ENCODE measurements at places on chromosomes 4 and X. TPM values are rescaled to one million over a fixed set of nuclear protein-coding genes. Genes with fewer than 3 reads are reported as not detected.

P2RY4 gene
- not detected for total RNA-seq

IBSP gene
- total RNA-seq = not detected

GYPE gene
- total RNA-seq = 0.15 TPM

EGFL6 gene
- total RNA-seq = not detected

ARHGAP24 gene
- total RNA-seq = 17.4 TPM

TMEM271 gene
- not detected for total RNA-seq

MMRN1 gene
- total RNA-seq = not detected

MAGEA6 gene
- 0.57 TPM for total RNA-seq

GRCh38 chrX:352582-353314 lies 34.0 kb downstream of the PPP2R3B start:
- H3K27ac ChIP-seq = no peak overlapping the region
- no peak overlapping the region for H3K4me3 ChIP-seq
- no peaks in the 10 kb centered on the region for H3K4me1 ChIP-seq
- H3K27me3 ChIP-seq = no peaks in the 10 kb centered on the region
- DNase-seq = no peak

GRCh38 chrX:34716302-34716701 lies 59.2 kb upstream of the TMEM47 start:
- no peak overlapping the region for H3K4me3 ChIP-seq
- no peaks in the 10 kb centered on the region for H3K36me3 ChIP-seq
- H3K4me1 ChIP-seq = no peaks in the 10 kb centered on the region
- H3K27me3 ChIP-seq = no peaks in the 10 kb centered on the region
- no peak overlapping the region for H3K27ac ChIP-seq
- no peak for DNase-seq

- H3K36me3 ChIP-seq = no peaks in the 10 kb centered on the region
- DNase-seq = no peak
- H3K27ac ChIP-seq = no peak within 1 kb of the TSS
- H3K27me3 ChIP-seq = no peaks in the 10 kb centered on the region
- H3K4me3 ChIP-seq = no peak within 1 kb of the TSS
Measured at GRCh38 chr4:24794916-24795665, at the start of gene SOD3. SOD3 (plus strand) TSS chr4:24795573; CDS start chr4:24799522, 3,949 bp downstream.

- H3K27ac ChIP-seq = no peak overlapping the region
- no peaks in the 10 kb centered on the region for H3K36me3 ChIP-seq
- no peak overlapping the region for H3K4me3 ChIP-seq
Measured at GRCh38 chrX:96619588-96619987, 65.1 kb upstream of the DIAPH2 start.

GRCh38 chrX:39936886-39937770 lies 160.6 kb downstream of the BCOR start:
- H3K4me3 ChIP-seq = no peak overlapping the region
- H3K4me1 ChIP-seq = no peaks in the 10 kb centered on the region
- no peaks in the 10 kb centered on the region for H3K27me3 ChIP-seq
- no peak overlapping the region for H3K27ac ChIP-seq

DNA sequence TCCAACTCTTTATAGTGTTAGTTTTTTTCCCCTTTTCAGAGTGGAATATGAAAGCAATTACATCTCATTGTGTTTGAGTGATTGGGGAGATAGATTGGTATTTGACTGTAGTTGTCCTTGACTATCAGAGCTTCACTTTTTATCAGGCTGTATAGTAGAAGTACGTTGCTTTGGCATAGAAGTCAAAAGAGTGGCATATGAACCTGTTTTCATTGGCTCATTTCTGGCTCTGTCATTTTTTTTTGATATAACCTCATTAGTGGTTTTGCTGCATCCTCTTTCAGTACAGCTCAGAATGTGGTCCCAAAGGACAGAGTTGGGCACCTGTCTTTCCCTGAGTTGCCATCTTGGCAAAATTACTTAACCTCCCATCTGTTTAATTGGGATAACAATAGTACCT lies 1.4 kb downstream of the TMA16 start:
- H3K27me3 ChIP-seq = no peaks in the 10 kb centered on the region
- H3K4me3 ChIP-seq = peak overlapping the region; percentile 83
- DNase-seq = no peak
- peak overlapping the region; percentile 95 for H3K27ac ChIP-seq

GRCh38 chr4:41611881-41612871 lies 74.2 kb downstream of the LIMCH1 start:
- H3K27me3 ChIP-seq = peaks cover 3% of the 10 kb centered on the region
- H3K4me1 ChIP-seq = no peaks in the 10 kb centered on the region
- no peak overlapping the region for H3K4me3 ChIP-seq
- DNase-seq = no peak

DNA sequence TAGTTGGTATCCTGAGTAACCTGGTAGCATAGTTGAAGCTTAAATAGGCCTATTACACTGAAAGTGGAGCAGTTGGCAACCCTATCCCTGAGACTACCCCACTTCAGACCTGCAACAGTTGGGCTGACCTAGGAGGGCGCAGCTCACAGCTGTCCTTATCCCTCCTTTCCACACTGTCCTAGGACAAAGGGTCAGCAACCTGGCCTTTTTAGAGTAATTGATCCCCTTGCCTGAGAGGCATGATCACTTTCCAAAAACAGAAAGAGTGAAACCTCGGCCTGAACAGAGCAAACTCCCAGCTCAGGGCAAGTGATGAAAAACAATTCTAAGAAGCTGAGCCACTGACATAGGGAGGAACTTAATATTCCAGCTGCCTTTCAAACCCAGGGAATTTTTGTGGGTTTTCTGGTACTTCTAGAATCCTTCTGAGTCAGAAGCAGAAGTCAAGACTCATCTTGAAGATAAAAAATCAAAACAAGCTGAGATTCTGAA lies 94.9 kb upstream of the MYOZ2 start:
- H3K36me3 ChIP-seq = no peaks in the 10 kb centered on the region
- H3K27me3 ChIP-seq = no peaks in the 10 kb centered on the region
- DNase-seq = no peak
- no peak overlapping the region for H3K4me3 ChIP-seq
- H3K4me1 ChIP-seq = no peaks in the 10 kb centered on the region
- no peak overlapping the region for H3K27ac ChIP-seq

DNA sequence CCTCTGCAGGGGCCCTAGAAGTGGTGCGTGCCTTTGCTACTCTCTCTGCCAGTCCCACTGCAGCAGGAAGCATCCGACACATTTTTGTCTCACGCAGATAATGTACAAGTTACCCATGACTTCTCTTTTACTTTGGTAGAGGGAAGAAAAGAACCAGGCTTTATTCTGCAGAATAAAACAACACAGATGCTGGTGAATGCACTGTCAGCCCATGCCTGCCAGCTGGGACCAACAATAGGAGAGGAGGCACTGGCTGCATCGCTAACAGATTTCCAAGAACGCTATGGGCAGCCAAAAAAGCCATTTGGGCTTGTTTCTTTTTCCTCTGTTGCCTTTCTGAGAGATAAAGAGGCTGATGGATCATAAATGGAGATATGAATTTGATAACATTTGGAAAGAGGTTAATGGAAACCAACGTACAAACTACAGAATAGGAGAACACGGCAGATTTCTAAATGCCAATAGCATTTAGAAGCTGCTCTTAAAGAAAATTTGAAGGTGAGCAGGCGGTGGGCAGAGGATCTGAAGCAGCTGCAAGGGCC lies 47.5 kb upstream of the IGFBP7 start:
- H3K36me3 ChIP-seq = no peaks in the 10 kb centered on the region
- no peak overlapping the region for H3K4me3 ChIP-seq
- H3K27me3 ChIP-seq = no peaks in the 10 kb centered on the region
- H3K4me1 ChIP-seq = no peaks in the 10 kb centered on the region
- H3K27ac ChIP-seq = no peak overlapping the region

GRCh38 chr4:24798036-24798610 lies 2.8 kb downstream of the SOD3 start:
- H3K4me1 ChIP-seq = no peaks in the 10 kb centered on the region
- no peaks in the 10 kb centered on the region for H3K27me3 ChIP-seq
- no peak for DNase-seq
- H3K36me3 ChIP-seq = no peaks in the 10 kb centered on the region

DNA sequence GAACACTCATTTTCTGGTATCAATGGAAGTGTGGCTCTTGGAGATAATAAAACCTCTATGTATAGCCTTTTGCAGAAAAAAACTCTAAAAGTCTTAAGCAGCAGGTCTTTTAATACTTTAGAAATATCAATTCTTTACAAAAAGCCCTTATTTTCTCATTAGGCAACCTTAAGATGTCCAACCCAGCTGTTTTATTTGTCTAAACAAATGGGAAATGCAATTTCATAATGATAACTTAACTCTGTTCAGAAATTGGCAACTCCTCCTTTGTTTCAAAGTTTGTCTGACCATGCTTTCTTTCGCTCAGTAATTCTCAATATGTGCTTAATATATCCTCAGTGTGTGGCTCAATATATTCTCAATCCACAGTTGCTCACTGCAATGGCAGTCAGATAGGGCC lies 196.5 kb upstream of the VEGFC start:
- DNase-seq = no peak
- H3K27me3 ChIP-seq = no peaks in the 10 kb centered on the region
- H3K36me3 ChIP-seq = no peaks in the 10 kb centered on the region
- H3K4me1 ChIP-seq = no peaks in the 10 kb centered on the region
- no peak overlapping the region for H3K4me3 ChIP-seq

DNA sequence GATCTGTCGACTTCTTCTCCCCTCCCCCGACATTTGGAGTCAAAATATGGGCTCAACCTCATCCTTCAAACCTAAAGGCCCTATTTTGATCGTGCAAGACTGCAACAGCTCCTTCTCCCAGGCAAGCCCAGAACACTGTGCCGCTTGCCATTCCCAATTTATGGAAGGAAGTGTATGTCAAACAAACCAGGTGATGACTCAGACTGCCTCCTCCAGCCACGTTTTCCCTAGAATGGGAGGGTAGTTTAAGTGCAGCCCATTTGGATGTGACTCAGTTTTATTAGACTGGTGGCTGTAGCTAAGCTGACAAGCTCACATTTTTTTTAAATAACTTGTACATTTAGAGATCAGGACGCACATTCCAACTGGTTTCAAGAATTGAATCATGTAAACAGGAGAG lies 570.4 kb upstream of the DIPK2B start:
- H3K4me3 ChIP-seq = peak overlapping the region; percentile 54
- H3K27ac ChIP-seq = peak overlapping the region; percentile 94
- peak; percentile 89 for DNase-seq
- no peaks in the 10 kb centered on the region for H3K36me3 ChIP-seq

DNA sequence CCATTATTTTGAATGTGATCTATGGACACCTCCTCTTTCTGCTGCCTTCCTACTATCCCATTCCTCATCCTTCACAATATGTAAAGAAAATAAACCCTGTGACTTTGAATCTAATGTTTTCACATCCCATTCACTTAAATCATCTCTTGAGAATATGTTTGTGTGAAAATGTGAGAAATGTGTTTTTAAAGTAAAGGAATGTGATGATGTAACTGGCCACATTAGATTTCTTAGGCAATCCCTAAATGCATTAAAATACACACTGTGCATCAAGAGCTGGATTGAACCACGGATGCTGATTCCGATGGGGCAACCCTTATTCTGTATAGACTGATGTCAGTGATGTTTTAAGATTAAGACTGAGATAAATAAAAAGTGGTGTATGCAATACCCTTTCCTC lies 558.9 kb upstream of the TENM3 start:
- no peaks in the 10 kb centered on the region for H3K4me1 ChIP-seq
- H3K4me3 ChIP-seq = no peak overlapping the region
- no peaks in the 10 kb centered on the region for H3K36me3 ChIP-seq
- no peak overlapping the region for H3K27ac ChIP-seq

- H3K36me3 ChIP-seq = no peaks in the 10 kb centered on the region
- H3K4me1 ChIP-seq = no peaks in the 10 kb centered on the region
- DNase-seq = no peak
- no peak overlapping the region for H3K27ac ChIP-seq
- no peak overlapping the region for H3K4me3 ChIP-seq
- no peaks in the 10 kb centered on the region for H3K27me3 ChIP-seq
Measured at GRCh38 chr4:60250657-60251056, 949.5 kb upstream of the ADGRL3 start.

- H3K4me3 ChIP-seq = no peak overlapping the region
- H3K27ac ChIP-seq = no peak overlapping the region
- H3K4me1 ChIP-seq = no peaks in the 10 kb centered on the region
- H3K36me3 ChIP-seq = no peaks in the 10 kb centered on the region
- peak; percentile 10 for DNase-seq
- H3K27me3 ChIP-seq = no peaks in the 10 kb centered on the region
Measured at GRCh38 chr4:87679449-87680169, 29.5 kb downstream of the DMP1 start.

- H3K36me3 ChIP-seq = no peaks in the 10 kb centered on the region
- H3K4me3 ChIP-seq = no peak overlapping the region
- no peak for DNase-seq
- no peak overlapping the region for H3K27ac ChIP-seq
- no peaks in the 10 kb centered on the region for H3K27me3 ChIP-seq
Measured at GRCh38 chr4:34932591-34932990, 1311.7 kb downstream of the ARAP2 start.

GRCh38 chrX:140710710-140711109 lies 1.2 kb downstream of the LINC00632 start:
- peaks cover 3% of the 10 kb centered on the region for H3K27me3 ChIP-seq
- H3K27ac ChIP-seq = no peak overlapping the region
- H3K4me3 ChIP-seq = no peak overlapping the region
- H3K4me1 ChIP-seq = no peaks in the 10 kb centered on the region
- no peaks in the 10 kb centered on the region for H3K36me3 ChIP-seq
- no peak for DNase-seq

GRCh38 chrX:131273011-131273410 lies 16.1 kb downstream of the IGSF1 start:
- H3K27ac ChIP-seq = no peak overlapping the region
- H3K4me3 ChIP-seq = no peak overlapping the region
- H3K27me3 ChIP-seq = peaks cover 3% of the 10 kb centered on the region

GRCh38 chr4:53602390-53602789 lies 11.1 kb upstream of the LNX1 start:
- H3K36me3 ChIP-seq = no peaks in the 10 kb centered on the region
- no peaks in the 10 kb centered on the region for H3K4me1 ChIP-seq
- no peak overlapping the region for H3K4me3 ChIP-seq
- H3K27ac ChIP-seq = no peak overlapping the region
- no peaks in the 10 kb centered on the region for H3K27me3 ChIP-seq

- DNase-seq = no peak
- H3K4me1 ChIP-seq = no peaks in the 10 kb centered on the region
- H3K27me3 ChIP-seq = no peaks in the 10 kb centered on the region
- no peak overlapping the region for H3K4me3 ChIP-seq
Measured at GRCh38 chrX:24782011-24782410, 88.3 kb downstream of the POLA1 start.

Data from Panc1 (cell line).